ENCODE measurements at places on chromosomes 1 and 21.

- DNase-seq: no peak
These were observed 330.2 kb downstream of the S1PR1 start for GRCh38 chr1:101566883-101567538.

DNA sequence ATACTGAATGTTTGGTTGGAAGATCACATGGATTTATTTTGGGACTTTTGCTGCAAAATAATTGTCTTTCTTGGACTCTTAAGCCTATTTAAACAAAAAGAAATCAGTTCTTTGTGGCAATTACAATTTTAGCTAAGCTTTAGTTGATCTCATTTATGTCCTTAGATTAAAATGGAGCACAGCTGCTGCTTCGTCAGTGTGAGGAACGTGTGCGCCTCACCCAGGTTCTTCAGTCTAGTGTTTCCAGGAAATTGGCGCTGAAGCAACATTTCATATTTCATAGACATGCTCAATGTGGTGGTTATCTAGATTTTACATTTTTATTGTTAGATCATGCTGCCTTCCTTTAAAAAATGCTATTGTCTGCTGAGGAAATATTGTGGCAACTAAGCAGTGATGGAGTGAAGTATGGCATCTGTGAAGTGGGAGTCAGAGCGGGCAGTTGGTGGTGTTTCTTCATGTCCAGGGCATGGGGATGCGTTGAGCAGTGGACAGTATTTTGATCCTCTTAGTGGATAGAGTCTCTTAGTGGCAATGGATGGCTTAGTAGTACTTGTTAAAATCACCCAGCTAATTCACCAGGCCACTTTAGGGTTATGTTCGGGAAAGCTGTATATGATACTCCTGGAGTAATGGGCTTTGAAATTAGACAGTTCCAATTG is 5.6 kb downstream of the DDI2 start:
- no peak for DNase-seq

GRCh38 chr1:3014443-3015268 is 6.6 kb upstream of the ACTRT2 start:
- no peak for DNase-seq

- DNase-seq: no peak
These were observed 5.4 kb downstream of the TNN start for GRCh38 chr1:175073061-175073460.

GRCh38 chr1:32876341-32877210 is 5.9 kb upstream of the FNDC5 start:
- no peak for DNase-seq

- DNase-seq: no peak
These were observed 31.8 kb downstream of the FBXO2 start for GRCh38 chr1:11622398-11622797.

GRCh38 chr1:63688302-63688890 is 85.4 kb upstream of the ROR1 start:
- no peak for DNase-seq

Measured in activated naive CD8-positive, alpha-beta T cell treated with anti-CD3 and anti-CD28 coated beads, Interleukin-2, amount 50 U/mL, for 16 hours (primary cell).